Uterus (tissue), 4 donors: ENCODE measurements at places on chromosomes 16 and 17. TPM values are rescaled to one million over a fixed set of nuclear protein-coding genes. Genes with fewer than 3 reads are reported as not detected.
A peak's percentile ranks its signal among the peaks of the same experiment; 100 is the strongest.

- no peak for DNase-seq
These were observed 22.3 kb upstream of the ZNHIT3 start for GRCh38 chr17:36463916-36464764.

- no peak for DNase-seq
These were observed 13.8 kb downstream of the AANAT start for GRCh38 chr17:76481071-76481655.

CCL5 gene
- 39.5 TPM for total RNA-seq

CDRT15 gene
- total RNA-seq = not detected

- DNase-seq = no peak
These were observed 156.3 kb upstream of the IRX3 start for GRCh38 chr16:54442864-54443263.

DNA sequence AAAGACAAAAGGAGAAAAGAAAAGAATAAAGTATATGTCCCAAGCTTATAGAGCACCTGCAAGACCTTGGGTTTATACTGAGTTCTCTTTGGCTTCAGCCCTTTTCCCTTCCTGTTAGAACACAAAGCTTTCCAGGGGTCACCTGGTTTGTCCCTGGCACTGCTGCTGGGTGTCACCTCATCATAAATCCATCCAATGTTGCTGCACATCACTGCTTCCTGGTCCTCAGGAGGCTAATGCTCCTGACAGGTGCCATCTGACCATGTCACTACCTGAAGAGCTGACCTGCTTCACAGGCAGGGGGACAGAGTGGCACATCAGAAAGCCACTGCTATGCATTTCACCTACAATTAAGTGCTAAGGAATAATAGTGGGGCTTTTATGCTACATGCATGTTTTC lies 164.6 kb upstream of the ELAC2 start:
- no peak for DNase-seq

GRCh38 chr17:41103896-41104295 lies 1.3 kb upstream of the KRTAP4-9 start:
- DNase-seq = no peak

KPNA2 gene
- 28.1 TPM for total RNA-seq

DNA sequence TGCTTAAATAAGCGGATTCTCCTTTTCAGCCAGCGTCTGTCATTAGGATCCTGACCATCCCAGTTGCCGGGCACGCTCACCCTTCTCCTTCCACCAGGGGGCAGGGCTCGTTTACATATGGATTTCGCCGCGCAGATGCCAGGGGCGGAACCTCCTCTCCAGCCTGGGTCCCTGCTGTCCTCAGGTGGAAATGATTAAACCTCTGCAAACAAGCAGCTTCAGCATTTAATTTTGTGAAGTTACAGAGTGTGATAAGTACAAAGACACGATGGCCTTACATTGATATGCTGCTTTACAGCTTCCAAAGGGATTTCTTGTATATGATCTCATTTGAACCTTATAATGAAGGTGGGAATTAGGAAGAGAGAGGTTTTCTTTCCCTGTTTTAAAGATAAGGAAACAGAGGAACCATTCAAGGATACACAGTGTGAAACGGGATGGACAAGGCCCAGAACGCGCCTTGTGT lies 3.9 kb upstream of the KRT28 start:
- peak; percentile 76 for DNase-seq

BANP gene
- total RNA-seq = 11.2 TPM

DNA sequence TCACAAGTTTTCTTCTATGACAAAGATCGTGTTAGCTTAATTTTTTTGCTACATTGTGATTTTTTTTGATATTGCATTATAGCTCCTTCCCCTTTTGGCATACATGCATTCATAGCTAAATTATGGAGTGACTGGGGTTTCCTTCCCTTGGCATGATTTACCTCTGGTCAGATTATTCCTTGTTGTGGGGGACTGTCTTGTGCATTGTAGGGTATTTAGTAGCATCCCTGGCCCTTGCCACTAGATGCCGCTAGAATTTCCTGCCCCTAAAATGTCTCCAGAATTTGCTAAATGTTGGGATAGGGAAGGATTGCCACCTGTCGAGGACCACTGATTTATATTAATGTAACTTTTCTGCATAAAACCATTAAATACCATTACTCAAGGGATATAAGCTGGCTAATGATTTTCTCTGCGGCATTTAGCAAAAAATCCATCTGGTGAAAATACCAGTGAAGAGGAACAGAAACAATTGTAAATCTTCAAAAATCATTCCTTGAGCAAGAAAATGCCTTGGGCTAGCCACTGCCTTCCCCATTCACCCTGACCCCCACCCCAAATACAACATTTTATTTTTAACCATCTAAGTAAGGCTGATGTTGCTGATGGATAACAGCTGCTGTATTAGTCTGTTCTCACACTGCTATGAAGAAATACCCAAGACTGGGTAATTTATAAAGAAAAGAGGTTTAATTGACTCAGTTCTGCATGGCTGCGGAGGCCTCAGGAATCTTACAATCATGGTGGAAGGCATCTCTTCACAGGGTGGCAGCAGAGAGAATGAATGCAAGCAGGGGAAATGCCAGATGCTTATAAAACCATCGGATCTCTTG lies 195.2 kb downstream of the MAP2K6 start:
- DNase-seq = no peak

STX4 gene
- total RNA-seq = 114 TPM
